Fibroblast of lung (primary cell): ENCODE measurements at places on chromosomes 1 and 21. TPM values are rescaled to one million over a fixed set of nuclear protein-coding genes. Genes with fewer than 3 reads are reported as not detected.
A peak's percentile ranks its signal among the peaks of the same experiment; 100 is the strongest.

DNA sequence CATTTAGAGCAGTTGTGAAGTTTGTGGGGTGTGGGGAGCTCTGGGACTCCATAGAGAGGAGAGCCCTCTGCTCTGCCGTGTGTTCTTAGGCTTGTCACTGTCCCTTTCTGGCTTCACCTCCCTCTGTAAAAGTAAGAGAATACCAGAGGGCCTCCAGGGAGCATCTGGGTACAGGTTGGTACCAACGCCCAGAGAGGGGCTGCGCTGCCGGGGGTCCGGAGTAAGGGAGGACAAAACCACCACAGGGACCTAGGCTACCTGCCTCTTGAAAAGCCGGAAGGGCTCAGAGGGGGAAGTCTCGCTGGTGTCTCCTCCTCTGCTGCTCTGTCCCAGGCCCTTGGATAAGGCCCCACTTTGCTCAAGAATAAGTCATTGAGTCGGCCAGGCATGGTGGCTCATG, 3.1 kb upstream of the TINAGL1 start:
- H3K27ac ChIP-seq: peak overlapping the region; percentile 59
- no peak overlapping the region for H3K4me3 ChIP-seq
- H3K36me3 ChIP-seq: no peaks in the 10 kb centered on the region
- H3K4me1 ChIP-seq: peaks cover 42% of the 10 kb centered on the region
- no peak for DNase-seq

DNA sequence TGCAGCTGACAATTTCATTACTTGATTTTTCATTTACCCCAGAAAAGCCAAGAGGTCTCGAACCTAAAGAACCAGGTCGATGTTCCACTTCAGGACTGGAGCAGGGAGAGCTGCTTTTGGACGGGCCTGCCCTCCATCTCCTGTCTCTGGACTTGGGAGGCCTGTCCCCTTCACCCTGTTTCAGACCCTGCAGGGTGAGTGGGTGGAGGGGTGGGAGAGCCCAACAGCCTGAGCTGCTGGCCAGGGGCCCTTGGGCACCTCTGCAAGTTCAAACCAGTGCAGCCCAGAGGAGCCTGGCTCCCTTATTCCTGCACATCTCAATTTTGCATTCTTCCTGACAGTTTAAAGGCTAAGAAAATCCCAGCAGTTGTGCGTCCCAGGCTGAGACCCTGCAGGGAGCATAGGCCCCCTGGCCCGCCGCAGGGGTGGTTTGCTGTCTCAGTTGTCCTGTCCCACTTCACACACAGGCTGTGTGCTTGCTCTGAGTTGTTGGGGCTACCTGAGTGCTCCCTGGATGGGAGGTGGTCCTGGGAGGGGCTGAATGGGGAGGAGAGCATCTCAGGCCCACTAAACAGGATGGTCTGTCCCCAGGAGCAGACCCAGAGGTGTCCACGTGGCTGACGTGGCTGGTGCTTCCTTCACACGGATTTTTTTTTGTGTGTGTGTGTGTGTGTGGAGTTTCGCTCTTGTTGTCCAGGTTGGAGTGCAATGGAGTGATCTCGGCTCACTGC, 443.7 kb downstream of the PTPRU start:
- H3K4me3 ChIP-seq: no peak overlapping the region
- no peaks in the 10 kb centered on the region for H3K4me1 ChIP-seq
- no peaks in the 10 kb centered on the region for H3K36me3 ChIP-seq
- no peak for DNase-seq
- H3K27ac ChIP-seq: no peak overlapping the region

The NPHS2 gene
- total RNA-seq: not detected in 2 replicates

The PADI2 gene
- not detected in 2 replicates for total RNA-seq

The ARMH1 gene
- 2.3 and 6.4 TPM in 2 replicates for total RNA-seq
